ENCODE measurements at places on chromosomes 6 and 20.

- no peak for DNase-seq
Measured at GRCh38 chr6:26016963-26017631, 54.5 kb downstream of the TRIM38 start.

- no peak for DNase-seq
Measured at GRCh38 chr6:23532227-23532626, 593.8 kb upstream of the NRSN1 start.

DNA sequence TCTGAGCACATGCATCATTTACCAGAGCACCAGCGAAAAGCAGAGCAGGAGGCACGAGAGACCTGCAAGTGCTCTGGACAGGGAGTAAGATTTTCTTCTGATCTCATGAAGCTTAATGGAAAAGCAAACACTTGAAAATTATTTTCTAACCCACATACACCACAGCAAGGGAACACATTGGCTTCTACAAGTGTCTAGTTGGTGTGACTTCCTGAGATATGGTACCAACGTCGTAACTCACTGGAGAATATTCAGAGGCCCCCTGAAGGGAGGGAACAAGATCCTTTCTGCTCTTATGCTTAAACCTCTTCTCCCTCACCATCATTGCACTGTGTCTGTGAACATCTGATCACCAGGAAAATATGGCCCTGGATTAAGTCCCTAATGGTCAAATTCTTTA lies 48.6 kb downstream of the PSMB1 start:
- no peak for DNase-seq

DNA sequence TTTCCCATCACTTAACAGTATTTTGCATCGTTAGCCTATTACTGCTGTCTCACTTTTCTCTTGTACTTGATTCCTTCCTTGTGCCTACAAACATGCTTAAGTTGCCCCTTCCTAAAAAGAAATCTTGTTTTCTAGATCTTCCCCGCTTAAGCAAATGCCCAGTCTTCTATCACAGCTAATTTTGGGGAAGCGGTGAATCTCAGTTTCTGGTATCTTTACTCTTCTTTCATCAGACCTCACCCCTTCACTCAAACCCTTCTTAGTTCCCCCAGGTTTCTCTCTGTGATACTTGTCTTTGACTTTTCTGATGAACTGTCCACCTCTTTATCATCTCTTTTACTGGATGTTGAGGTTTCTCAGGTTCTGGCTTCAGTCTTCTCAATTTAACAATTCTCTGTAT lies 14.2 kb downstream of the VAPB start:
- DNase-seq: no peak

DNA sequence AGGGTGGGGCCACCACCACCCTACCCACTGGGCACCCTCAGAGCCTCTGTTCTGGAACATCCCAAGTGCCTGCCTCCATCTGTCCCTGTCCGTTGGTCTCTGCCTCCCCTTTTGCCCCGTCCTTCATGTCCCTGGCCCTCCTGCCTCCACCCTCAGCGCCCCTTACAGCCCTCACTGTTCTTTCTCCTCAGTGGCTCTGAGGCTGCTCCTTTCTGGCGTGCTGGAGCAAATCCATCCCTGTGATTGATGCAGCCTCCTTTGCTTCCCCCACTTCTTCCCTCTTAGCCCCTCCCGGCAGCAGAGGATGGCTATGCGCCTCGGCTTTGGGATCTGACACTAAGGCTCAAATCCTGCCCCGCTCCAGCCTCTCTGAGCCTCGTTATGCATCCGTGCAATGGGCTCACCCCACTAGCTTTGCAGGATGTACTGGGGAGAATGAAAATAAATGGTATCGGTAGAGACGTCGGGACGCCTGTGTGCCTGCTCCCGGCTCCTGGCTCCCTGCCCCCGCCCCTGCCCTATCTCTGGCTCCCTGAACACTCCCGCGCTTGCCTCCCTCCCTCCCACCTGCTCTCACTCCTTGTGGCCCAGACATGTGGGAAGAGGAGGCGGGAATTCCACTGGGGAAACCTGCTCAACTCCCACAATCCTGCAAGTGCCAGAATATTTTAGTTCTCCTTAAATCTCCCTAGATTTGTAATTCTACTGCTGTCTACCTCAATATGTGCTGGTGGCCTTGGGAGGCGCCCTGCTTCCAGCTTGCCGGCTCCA lies 13.1 kb downstream of the VSTM2L start:
- no peak for DNase-seq

DNA sequence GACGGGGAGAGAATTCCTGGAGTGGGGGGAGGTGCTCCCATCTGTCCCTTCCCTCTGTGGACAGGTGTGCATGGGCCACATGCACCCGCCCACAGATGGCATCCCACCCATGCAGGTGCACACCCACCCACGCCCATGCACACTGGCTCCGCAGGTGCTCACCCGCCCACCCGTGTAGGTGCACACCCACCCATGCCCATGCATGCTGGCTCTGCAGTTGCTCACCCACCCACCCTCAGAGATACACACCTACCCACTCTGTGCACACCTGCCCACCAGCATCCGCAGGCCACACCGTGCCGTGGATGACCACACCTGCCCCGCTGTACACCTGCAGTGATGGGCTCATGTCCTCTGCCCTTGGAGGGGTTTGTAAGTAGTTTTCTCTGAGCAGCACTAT lies 132.0 kb downstream of the PHACTR3 start:
- DNase-seq: no peak

GRCh38 chr6:37232430-37233017 lies 25.0 kb upstream of the TBC1D22B start:
- DNase-seq: no peak

GRCh38 chr6:144145541-144145940 lies 4.8 kb upstream of the STX11 start:
- DNase-seq: no peak

DNA sequence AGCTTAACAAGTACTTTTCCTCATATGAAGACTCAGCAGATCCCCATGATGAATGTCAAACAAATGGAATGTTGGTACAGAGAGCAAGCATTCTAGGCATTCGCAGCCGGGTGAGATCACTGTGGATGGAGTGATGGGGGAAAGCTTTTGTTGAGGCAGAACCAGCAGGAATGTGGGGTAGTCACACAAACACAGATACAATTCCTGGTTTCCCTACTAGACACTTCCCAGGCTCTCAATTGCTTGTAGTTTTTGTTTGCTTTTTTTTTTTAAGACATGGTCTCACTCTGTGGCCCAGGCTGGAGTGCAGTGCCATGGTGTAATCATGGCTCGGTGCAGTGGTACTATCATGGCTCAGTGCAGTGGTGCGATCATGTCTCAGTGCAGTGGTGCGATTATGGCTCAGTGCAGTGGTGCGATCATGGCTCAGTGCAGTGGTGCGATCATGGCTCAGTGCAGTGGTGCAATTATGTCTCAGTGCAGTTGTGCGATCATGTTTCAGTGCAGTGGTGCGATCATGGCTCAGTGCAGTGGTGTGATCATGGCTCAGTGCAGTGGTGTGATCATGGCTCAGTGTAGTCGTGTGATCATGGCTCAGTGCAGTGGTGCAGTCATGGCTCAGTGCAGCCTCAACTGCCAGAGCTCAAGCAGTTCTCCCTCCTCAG lies 15.4 kb upstream of the IER3 start:
- DNase-seq: no peak

DNA sequence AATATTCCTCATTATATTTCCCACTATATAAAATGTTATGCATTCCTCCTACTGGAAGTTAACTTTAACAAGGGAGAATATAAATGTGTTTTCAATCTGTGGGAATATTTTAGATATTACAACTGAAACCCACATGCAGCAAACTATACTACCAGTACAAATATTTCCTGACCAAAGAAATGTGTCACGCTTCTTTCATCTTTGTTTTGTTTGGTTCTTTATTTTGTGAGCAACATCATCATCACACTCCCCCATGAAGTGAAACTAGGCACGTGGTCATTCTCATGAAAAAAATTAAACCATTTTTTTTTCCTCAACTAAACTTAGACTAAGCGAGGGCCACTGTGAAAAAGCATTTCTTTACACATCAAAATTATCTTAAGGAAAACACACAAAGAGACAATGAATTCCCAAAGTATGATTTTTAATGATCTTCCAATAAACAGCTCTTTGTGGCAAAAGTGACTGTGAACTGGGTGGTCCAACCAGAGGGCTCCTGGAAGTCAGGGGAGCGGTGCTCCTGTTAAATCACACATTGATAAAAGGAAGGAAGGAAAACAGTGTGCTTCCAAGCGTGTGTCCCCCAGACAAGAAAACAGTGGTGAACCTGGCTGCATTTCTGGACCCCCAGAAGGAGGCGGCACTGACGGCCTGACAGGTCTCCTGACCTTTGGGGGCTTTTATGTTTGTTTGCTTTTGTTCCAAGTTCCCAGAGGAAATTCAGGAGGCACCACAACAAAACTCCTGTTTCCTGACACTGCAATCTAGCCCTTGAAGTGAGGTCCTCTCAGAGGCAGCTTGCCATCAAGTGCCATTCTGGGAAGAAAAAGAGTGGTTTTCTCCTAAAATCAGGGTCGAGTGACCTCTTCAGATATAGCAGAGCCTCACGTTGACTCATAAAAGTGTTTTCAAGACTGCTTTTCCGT lies 166.8 kb upstream of the FOXQ1 start:
- DNase-seq: no peak
